IMR-90 (cell line): ENCODE measurements at places on chromosomes 5 and 9.

DNA sequence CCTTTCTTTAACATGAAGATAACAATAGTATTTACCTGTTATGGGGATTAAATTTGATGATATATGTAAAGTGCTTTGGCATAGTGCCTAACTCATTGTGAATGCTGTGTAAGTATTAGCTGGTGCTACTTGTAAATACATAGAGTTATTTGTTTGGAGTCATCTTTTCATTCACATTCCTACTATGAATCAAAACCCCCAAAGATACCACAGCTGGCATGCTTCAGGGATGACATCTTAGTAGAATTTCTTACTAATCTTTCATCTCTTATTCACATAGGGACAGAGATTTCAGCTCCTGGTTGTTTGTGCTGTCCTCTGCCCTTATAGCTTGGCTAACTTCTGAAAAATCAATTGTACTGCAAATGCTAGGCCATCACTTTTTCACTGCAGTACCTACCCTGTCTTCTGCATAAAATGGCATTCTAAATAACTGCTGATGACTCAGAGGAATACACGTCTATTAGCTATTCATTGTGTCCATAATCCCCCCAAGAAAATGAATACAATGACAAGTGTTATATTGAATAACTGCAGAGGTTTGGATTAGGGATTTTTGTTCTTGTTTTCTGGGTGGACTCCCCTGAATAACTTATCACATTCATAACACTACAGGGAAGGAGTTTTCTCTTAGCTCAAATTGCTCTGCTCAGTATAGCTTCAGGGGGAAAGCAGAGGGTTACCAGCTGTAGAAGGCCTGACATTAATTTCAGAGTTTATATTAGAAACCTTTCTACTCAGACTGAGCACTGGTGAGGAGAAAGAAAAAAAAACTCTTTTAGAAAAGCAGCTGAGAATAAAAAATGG lies 192.2 kb upstream of the C9orf72 start:
- no peak for DNase-seq

DNA sequence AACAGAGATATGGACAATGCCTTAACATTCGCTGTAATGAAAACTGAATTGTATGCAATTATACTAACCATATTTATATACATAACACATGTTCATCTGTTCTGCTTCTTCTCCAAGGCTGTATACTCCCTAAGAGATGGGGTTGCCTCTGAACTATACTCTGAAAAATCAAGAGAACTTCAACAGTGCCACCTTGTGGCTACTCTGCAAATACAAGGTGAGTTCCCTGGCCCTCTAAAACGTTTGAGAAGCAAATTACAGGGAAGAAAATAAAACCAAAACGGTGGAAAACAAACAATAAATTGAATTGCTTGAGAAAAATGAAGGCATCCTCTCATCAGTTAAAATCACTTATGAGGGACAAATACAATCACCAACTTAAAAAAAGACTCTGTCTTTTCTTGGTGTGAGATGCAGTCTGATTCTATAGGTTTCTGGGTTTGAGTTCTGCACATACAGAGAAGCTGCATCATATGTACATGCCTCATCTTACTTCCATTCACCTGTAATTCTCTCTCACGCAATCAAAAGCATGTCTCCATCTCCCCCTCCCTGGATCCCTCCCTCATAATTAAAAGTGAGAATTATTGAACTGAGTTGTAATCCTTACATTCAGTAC lies 98.6 kb downstream of the FBXW11 start:
- peak; percentile 72 for DNase-seq

GRCh38 chr9:34558919-34559623 lies 30.5 kb downstream of the CNTFR start:
- no peak for DNase-seq

DNA sequence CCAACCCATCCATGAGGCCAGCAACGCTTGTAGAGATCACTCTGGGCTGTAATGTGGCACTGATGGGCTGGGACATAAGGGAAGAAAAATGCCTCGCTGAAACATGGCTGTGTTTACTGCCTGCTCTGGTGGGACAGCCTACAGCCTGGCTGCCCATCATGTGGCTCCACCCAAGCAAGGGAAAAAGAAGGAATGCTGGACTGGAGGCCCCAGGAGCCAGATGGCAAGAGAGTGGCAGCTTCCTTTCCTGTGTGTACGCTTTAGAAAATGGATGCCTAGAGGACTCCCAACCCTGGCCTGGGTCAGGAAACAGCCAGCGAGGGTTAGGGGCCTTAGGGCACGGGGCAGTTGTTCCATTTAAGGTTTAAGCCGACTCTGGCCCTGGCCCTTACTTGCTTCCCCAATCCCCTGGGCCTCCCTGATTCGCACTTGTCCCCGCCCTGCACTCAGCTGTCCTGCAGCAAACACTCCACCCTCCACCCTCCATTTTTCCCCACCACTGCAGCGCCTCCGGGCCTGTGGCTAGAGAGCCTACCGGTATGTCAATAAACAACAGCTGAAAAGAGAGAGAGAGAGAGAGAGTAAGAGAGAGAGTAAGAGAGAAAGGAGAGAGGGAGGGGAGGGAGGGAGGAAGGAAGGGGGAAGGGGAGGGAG lies 819.4 kb downstream of the SEMA5A start:
- DNase-seq: no peak

DNA sequence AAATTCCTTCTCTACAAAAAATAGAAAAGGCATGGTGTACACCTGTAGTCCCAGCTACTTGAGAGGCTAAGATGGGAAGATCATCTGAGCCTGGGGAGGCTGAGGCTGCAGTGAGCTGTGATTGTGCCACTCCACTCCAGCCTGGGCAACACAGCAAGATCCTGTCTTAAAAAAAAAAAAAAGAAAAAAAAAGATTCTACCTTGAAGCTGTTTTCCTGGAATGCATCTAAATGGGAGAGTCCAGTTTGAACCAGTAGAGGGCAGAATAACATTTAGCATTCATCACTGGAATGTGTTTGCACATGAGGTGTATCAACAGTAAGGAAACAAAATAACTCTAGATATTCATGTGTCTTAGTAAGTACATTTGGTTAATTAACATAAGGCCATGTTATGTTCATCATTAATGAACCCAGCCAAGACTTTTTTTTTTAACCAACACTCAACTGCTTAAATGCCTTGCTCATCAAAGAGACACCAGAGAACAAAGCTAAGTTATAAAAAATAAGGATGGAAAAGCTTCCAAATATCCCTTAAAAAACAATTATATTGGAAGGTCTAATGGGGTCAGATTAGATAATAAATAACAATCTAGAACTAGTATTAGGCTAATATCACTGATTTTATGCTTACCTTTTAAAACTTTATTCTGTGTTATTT lies 16.1 kb downstream of the IFNE start:
- peak; percentile 68 for DNase-seq

- no peak for DNase-seq
Observed at GRCh38 chr5:4205398-4205797, 609.8 kb downstream of the IRX1 start.

- DNase-seq: peak; percentile 81
Observed at GRCh38 chr5:119393746-119394145, 37.9 kb downstream of the TNFAIP8 start.

- DNase-seq: no peak
Observed at GRCh38 chr9:19373527-19373926, 6.5 kb downstream of the RPS6 start.

GRCh38 chr5:177428574-177429217 lies 2.2 kb downstream of the GRK6 start:
- DNase-seq: no peak

- peak; percentile 38 for DNase-seq
Observed at GRCh38 chr9:99103054-99103895, 1.6 kb upstream of the TGFBR1 start.

- peak; percentile 18 for DNase-seq
Observed at GRCh38 chr5:68528821-68529273, 313.3 kb downstream of the PIK3R1 start.

DNA sequence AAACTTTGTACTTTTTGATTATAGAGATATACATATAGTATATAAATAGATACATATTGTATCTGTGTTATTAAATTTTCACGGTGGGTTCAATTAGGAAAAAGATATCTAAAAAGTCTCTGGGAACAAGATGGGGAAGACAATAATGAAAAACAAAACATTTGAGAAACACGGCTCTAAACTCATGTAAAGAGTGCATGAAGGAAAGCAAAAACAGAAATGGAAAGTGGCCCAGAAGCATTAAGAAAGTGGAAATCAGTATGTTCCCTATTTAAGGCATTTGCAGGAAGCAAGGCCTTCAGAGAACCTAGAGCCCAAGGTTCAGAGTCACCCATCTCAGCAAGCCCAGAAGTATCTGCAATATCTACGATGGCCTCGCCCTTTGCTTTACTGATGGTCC lies at the start of gene IFNA1:
Gene IFNA1, plus strand, starts transcription at position 301 of the 400 bp plus-strand sequence. Its CDS starts 69 bp downstream, at position 370.
- no peak for DNase-seq

DNA sequence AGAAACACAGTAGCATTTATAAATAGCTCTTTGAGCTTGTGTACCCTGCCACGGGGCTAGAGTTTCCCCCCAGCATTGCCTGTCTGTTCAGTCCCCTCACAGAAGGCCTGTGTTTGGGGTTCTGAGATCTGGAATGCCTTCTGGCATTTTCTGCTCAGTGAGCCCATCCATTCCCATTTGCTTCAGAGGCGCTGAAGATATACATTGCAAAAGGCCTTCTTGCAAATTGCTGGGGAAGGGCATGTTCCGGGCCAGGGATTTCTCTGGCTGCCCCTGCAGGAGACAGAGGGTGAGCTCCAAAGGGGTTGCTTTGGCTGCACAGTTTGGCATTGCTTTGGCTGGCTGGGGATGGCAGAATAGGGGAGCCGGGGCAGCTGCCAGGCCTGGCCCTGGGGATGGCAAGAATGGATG lies 308.4 kb downstream of the MSX2 start:
- no peak for DNase-seq

DNA sequence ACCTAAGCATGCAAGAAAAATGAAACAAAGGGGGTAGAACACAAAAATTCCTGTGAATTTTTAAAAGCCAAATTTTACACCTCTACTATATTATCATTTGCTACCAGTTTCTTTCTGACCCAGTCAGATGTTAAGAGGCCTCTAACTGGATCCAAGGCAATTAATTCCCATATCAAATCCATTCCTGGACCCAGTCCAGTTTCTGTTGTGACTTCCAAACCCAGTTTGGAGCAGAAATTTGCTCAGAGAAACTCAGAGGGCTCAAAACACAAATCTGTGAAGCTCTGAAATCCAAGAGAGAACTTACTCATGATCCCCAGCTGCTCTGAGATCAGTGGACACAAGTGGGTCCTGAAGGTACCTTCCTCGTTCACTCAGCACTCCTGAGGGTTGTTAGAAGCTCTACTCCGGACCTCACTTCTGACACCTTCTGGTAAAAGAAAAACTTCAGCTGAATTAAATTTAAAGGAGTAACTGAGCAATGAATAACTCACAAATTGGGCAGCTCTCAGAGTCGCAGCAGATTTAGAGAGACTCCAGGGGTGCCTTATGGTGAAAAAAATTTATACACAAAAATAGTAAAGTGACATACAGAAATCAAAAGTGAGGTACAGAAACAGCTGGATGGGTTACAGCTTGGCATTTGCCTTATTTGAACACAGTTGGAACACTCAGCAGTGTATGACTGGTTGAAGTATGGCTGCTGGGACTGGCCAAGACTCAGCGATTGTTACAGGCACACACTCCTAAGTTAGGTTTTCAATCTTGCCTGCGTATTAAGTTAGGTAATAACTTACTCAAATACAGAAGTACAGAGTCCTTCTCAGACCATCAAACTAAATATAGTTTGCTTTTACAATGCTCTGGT lies 32.4 kb downstream of the INSL4 start:
- DNase-seq: no peak

- DNase-seq: no peak
Observed at GRCh38 chr9:94967482-94967881, 241.0 kb downstream of the AOPEP start.

DNA sequence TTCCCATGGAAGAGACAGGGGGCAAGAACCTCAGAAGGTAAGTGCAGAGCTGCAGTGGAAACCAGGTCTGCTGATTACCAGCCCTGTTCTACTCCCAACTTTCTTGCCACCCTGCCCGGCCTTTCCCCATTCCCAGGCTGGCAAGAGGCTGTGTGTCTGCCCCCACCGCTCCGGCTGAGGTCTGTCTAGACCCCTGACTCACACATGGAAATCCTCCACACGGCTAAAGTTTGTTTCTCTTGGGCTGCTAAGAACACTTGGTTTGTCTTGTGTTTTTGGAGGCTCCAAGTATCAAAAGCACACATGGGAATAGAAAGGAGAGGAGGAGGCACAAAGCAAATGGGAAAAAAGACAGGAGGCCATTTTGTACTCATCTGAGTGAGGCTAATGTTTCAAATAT lies 168.3 kb downstream of the GABBR2 start:
- no peak for DNase-seq

DNA sequence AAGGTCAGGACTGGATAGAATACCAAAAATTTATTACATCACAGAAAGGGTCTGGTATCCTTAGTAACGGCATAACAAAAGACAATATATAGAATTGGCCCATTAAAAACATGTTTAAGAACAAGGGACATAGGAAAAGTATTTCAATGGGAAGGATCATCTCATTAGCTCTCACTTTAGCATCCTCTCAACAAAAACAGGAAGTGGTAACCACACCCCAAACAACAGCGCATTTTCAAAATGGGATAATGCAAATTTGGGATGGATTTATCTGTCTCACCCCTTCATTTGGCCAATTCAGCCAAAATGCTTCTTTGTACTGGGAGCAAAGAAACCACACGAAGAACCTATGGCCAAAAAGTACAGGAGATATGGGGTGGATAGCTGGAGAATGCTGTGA lies 9.8 kb upstream of the UGT3A1 start:
- no peak for DNase-seq

GRCh38 chr9:137027369-137028262 lies at the start of gene ABCA2:
Gene ABCA2 (minus strand): TSS chr9:137028237. CDS start chr9:137028140, 97 bp downstream.
- DNase-seq: peak; percentile 12

GRCh38 chr9:4592295-4592694 lies 69.8 kb upstream of the PLPP6 start:
- no peak for DNase-seq

DNA sequence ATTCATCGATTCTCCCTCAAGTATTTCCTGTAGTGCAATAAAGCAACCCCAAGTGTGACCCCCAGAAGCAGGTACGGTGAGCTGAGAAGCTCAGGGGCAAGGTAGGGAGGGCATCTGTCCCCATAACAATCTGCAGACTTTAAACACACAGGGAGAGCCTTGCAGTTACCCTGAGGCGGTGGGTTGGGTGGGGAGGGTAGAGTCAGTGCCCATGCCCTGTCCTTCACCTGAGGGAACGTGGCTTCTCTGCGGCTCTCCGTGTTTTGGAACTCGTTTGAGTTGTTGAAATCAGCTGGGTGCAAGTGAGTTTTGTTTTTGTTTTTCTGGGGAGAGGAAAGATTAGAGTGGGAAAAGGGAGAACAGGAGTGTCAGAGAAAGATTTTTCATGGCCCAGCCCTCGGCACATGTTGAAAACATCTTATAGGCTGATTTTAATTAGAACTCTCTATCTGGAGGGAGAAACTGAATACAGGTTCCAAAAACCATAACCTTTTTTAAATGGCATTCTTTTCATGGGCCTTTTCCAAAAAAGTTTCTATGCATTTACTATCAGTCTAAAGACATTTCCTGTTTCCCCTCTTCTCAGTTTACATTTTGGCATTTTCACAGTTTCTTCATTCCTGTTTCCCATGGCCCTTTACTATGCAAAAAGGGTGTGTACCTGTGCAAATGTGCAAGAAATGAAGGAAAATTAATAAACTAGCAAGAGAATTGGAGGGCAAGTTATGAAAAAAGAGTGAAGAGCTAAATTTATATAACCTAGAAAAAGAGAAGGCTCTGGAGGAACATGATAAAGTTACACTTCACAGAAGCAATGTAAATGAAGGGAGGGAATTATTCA lies 266.5 kb upstream of the VLDLR start:
- DNase-seq: no peak
